Activated CD4-positive, alpha-beta T cell treated with anti-CD3 and anti-CD28 coated beads for 36 hours (primary cell): ENCODE measurements at places on chromosomes 16 and 17.
A peak's percentile ranks its signal among the peaks of the same experiment; 100 is the strongest.

DNA sequence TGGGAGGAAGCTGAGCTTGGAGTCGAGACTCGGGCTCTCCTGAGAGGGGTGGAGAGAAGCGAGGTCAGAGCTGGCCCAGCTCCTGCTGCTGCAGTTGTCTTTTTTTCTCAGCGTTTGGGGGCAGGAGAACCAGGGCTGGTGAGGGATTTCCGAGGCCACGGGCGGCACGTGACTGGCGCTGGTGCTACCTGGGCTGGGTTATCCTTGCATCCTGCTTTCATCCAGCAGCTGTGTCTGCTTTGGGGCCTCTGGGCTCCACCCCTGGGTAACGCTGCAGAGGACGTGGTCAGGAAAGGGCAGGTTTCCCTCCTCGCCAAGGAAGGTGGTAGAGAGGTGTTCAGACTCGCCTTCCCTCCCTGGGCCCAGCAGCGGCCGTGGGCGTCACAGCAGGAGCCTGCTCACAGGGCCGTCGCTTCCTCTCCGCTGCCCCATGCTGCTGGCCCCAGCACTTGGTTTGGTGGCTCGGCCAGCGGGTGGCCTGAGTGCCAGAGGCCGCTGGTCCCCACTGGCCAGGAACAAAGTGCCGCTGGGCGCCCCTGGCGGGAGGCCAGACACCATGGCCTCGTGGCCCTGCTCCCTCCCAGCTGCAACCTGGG, 22.5 kb downstream of the GSE1 start:
- no peak for DNase-seq

- no peak for DNase-seq
Observed at GRCh38 chr17:364766-365165, 12.2 kb upstream of the RPH3AL start.

GRCh38 chr16:54156349-54156748, 130.2 kb downstream of the IRX3 start:
- no peak for DNase-seq

DNA sequence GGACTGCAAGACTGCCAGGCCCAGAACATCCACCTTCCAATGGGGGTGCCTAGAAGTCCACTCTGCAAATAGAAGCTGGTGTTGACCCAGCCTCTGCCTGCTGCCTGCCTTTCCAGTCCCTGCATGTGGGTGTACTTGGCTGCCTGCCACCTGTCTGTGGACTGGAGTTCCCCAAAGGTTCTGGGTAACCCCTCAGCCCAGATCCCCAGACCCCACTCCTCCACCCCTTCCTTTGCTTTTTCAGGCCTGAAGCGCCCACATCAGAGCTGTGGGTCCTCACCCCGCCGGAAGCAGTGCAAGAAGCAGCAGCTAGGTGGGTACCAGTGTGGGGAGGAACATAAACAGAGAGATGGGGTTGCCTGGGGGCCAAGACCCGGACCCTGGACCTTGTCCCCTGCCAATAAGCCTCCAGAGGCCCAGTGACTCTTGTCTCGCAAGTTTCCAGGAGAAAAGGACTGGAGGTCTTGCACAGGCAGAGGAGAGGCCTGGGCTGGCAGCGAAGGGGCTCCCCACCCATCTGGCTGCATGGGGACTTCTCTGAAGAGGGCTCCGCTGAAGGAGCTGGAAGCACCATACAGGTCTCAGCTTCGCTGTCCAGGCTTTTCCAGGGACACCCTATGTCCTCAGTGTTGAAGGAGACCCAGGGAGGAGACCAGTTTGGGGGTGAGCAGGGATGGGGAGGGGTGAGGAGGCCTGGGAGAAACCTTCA, 34.3 kb downstream of the NLRC5 start:
- DNase-seq, result peak; percentile 81

GRCh38 chr16:9068886-9069285, 22.6 kb upstream of the HAPSTR1 start:
- no peak for DNase-seq

GRCh38 chr16:74218871-74219270, 77.7 kb upstream of the PSMD7 start:
- no peak for DNase-seq

DNA sequence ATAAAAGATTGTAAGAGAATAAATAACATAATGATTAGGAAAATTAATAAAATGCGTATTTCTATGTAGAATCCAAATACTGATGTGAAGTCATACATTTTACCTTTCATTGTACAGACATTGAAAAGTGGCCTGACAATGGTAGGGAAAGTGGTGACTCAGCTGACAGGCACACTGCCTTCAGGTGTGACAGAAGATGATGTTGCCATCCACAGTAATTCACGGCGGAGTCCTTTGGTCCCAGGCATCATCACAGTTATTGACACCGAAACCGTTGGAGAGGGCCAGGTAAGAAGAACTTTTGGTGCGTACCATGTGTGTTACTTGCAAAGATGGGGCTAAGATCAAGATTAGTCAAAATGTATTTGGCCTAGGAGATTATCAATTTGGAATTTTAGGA, 232.8 kb downstream of the BCAS3 start:
- no peak for DNase-seq

DNA sequence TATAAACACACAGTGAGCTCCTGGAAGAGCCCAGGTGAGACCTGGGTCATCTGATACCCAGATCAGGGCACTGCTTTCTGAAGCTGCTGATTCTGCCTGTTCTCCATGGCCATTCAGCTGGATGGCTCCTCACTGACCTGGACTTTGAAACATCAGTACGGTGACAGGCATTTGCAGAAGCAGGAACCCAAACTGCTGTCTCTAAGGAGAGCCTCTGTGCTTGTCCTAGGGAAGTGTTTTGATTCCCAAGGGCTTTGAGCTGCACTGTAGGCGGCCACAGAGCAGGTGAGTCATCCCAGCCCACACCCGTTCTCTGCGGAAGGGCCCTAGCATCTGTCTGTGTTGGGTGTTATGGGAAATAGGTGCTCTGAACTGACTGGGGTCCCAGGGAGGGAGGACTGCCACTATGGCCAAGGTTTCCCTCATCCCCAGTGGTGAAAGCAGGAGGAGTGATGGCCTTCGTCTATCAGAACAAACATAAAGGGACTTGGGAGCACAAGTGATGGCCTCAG, 60.7 kb upstream of the ADCY9 start:
- DNase-seq, result peak; percentile 22

GRCh38 chr17:34472363-34472762, 107.0 kb upstream of the TMEM132E start:
- no peak for DNase-seq

GRCh38 chr17:29250666-29251065, 4.0 kb downstream of the CRYBA1 start:
- DNase-seq, result no peak

- DNase-seq, result no peak
Observed at GRCh38 chr17:51154176-51154575, 817 bp downstream of the NME1 start.

- DNase-seq, result no peak
Observed at GRCh38 chr17:57523926-57524632, 221.0 kb downstream of the CCDC182 start.

DNA sequence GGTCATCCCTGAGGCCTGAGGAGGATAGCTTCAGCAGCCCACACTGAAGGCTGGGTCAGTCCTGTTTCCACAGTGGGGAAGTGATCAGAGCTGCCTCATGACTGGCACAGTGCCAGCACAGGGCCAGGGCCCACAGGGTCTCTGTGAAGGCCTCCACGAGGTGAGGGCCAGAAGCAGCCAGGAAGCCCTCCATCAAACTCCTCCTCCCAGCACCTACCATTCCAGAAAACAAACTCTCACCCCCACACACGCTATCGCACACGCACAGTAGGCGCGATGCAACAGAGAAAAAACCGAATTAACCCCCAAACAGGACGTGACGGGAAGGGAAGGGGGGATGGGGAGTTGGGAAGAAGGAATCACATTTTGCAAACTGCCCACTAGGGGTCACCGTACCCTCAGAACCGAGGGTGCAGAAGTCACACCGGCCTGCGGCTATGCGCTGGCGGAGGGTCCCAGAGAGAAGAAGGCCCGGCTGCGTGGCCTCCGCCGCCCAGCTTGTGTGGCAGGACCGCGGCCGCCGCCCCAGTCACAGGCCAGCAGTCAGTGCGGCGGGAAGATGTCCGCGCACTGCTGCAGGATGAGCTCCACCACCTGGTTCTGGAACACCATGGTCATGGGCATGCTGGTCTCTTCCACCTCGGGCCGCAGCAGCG, 37.6 kb downstream of the ARHGAP27 start:
- DNase-seq, result peak; percentile 68

GRCh38 chr17:78278139-78278741, 46.8 kb downstream of the TMEM235 start:
- no peak for DNase-seq

GRCh38 chr17:8739097-8739496, 5.5 kb downstream of the CCDC42 start:
- no peak for DNase-seq

DNA sequence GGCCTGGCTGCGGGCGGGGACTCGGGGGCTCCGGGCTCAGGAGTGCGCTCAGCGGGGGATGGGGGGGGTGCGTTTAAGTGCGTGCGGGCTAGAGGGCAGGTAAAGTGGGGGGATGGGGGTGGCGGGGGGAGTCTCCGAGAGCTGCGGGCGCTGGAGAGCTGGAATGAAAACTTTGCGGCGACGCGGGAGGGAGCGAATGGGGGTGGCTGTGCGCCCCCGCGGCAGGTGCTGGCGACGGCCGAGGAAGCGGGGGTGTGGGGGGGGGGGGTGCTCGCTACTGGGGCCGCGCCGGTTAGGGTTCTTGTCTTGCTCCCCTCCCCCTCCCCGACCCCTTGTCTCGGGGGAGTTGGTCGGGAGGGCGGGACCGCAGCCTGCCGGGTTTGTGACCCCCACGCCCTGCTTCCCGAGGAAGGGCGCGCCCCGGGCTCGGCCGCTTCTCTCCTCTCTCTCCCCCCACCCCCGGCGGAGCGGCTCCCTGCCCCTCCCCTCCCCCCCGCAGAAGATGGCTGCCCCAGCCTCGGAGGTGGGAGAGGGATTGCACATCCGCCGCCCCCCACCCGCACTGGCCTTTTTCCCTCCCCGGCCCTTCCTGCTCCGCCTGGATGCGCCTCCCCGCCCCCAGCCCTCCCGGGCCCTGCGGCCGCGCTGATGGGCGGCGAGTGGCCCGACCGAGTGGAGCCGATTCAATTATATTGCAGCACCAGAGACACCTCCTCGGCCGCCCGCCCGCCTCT, 649 bp downstream of the GSE1 start:
- DNase-seq, result peak; percentile 43

DNA sequence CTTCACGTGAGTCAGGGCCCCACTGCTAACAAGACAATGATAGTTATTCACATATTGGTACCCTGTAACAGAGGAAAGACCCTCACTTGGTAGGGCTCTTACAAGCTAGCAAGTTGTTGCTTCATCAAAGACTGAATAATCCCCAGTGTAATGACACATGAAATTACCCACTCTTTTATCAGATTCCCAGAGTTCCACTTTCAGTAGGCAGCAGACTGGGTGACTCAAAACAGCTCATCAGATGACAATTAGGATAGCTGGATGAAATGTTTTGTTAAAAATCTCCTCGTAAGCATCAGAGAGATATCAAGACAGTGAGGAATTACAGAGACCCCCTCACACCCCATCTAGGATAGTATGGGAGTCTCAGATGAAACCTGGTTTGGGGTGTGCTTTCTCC, 6.8 kb upstream of the OR1E2 start:
- DNase-seq, result no peak

GRCh38 chr17:17141279-17141678, 64.9 kb downstream of the PLD6 start:
- DNase-seq, result no peak

DNA sequence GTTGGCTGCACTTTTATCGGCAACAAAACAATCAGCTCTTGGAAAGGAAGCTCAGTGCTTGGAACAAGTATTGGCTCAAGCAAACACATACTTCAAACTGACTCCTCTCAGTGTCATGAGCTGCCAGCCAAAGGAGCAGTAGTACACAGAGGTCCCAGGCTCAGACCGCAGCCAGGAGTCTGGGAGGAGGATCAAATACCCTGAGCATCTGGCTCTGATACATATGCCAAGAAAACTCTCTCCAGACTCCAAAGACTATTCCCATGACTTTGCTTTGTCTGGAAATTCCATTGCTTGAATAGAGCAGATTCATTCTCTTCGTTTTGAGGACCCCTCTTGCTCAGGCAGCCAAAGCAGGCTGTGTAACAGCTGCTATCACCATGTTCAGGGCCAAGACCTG, 501.6 kb upstream of the PSMD7 start:
- DNase-seq, result no peak

- no peak for DNase-seq
Observed at GRCh38 chr16:24936151-24936550, 79.0 kb downstream of the ARHGAP17 start.

DNA sequence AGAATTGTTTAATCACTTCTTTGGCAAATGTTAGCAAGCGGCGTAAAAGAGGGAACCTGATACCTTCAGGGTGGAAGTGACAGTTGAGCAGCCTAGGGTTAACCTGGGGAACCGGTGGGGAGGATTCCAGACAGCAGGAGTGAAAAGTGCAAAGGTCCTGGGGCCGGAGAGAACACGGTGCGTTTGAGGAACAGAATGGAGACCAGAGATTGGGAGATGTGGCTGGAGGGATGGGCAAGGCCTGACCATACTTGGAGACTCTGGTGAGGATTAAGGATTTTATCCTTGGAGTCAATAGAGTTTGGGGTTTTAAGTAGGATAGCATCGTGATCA, 2.3 kb upstream of the ZNF500 start:
- no peak for DNase-seq

- DNase-seq, result no peak
Observed at GRCh38 chr17:68782789-68783188, 172.4 kb downstream of the ABCA8 start.

- no peak for DNase-seq
Observed at GRCh38 chr17:2042390-2042847, 597 bp downstream of the OVCA2 start.

DNA sequence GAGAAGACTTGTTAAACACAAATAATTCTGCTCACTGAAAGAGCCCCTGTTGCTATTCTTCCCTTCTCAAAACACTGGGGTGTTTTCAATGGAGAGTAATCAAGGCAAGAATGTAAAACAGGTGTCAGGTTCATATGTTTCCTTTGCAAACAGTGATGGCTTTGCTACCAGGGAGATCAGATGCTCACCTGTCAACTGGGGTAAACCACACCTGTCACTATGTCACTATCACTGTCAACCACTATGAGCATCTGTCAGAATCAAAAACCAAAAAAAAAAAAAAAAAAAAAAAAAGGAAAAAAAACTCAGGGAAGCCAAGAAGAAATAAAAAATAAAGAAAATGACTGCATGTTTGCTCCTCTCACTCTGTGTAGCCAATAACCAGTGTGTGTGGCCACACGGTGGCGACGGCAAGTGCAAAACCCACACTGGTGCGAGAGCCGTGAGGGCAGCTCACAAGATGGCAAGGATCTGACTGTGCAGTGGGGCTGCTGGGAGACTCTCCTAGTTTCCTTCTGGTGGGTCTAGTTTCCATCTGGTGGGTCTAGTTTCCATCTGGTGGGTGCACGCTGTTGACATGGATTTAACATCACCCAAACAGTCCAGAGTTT, 22.7 kb downstream of the USP22 start:
- peak; percentile 63 for DNase-seq

GRCh38 chr16:57700781-57701551, 6.4 kb downstream of the DRC7 start:
- DNase-seq, result no peak
